Hindlimb muscle (tissue), 1 donor: ENCODE measurements at places on chromosomes 5 and 9.

GRCh38 chr9:27528076-27528885 is 1.3 kb downstream of the MOB3B start:
- peak; percentile 71 for DNase-seq

GRCh38 chr5:32462618-32463017 is 18.1 kb upstream of the ZFR start:
- no peak for DNase-seq

DNA sequence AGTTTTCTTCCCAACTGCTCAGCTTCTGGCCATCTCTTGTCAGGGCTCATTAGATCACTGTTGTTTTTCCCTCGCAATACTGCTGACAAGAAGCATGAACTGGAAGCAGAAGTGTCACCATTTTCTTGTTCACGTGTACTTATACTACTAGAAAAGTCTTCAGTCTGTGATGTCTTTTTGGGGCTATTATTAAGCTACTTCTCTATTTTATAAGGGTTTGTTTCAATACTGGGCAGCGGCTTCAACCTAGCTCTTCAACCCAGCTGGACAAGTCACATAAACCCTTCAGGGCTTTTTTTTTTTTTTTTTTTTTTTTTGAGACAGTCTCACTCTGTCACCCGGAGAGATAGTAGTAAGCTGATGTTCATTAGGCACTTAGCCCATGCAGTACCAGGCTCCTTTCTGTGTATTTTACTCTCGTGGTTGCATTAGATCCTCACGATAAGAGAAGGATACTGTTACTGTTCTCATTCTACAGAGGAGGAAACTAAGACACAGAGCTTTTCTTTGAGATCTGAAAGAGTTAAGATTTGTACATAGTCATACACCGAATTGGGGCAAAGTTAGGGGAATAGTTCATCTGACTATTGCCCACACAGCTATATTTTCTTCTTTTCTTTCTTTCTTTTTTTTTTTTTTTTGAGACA is 20.5 kb downstream of the RAPGEF1 start:
- DNase-seq: no peak

DNA sequence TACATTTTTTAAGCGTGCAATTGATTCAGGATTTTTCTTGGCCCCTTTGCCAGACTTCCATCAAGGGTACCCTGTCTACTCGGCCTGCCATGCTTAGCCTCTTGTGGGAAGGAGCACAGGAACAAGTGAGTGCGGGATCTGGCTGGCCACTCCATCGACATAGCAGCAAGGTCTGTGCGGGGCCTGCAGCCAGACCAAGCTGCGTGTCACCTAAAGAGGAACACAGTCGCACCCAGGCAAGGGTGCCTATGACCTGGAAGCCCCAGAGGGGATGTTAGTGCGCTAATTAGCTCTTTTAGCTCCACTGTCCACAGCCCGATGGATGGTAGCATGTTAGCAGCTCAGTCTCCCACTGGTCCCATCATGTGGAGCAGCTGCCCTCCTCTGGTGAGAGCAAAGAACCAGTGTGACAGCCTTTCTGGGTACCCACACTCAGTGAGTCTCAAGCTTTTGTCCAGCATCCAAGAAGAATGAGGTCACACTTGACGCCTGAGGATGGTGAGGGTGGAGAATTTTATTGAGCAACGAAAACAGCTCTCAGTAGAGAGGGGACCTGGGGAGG is 38.7 kb downstream of the FTMT start:
- DNase-seq: no peak

DNA sequence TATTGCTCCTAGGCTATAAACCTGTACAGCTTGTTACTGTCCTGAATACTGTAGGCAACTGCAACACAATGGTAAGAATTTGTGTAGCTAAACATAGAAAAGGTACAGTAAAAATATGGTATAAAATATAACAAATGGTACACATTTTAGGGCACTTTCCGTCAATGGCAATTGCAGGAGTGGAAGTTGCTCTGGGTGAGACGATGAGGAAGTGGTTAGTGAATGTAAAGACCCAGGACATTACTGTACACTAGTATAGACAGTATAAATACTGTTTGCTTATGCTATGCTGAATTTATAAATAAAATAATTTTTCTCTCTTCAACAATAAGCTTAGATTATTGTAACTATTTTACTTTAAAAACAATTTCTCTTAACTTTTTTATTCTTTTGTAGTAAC is 15.6 kb upstream of the ADRB2 start:
- no peak for DNase-seq

DNA sequence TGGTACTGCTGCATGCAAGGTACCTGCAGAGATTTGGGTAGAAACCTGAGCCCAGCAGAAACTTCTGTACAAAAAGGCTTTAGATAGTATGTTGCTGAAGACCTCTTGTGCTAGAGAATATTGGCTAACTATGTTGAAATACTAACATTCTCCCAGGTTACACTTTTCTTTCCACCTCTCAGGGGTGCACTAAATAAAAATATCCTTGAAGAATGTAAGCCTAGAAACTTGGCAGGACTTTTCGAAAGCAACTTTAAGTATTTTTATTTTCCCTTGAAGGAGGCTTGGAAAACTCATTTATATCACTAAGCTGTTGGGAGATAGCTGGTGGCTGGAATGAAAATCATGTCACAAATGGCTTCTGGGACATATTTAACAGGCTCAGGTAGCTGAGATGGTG is 50.0 kb downstream of the FBXL7 start:
- DNase-seq: no peak

GRCh38 chr5:1824903-1825841 is 24.0 kb downstream of the NDUFS6 start:
- no peak for DNase-seq
